Activated T-cell treated with anti-CD3 and anti-CD28 coated beads for 4 hours (primary cell): ENCODE measurements at places on chromosomes 16 and 17.
A peak's percentile ranks its signal among the peaks of the same experiment; 100 is the strongest.

DNA sequence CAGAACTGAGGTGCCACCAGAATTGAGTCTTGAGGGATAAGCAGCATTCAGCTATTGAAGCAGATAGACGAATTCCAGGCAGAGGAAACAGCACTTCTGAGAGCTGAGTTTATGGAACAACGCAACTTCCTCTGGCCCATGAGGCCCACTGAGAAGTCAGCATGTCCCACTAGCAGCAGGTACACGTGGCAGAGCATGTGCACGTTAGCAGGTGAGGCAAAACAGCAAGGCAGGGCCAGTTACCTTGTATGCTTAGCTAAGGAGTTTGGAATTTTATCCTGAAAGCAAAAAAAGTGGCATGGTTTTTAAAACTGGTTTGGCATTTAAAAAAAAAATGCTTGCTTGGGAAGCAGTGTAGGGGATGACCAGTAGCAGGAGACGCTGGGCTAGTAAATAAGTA is 305.6 kb downstream of the CPPED1 start:
- DNase-seq = no peak

- DNase-seq = no peak
Observed at GRCh38 chr17:49388290-49388640, 26.2 kb upstream of the ZNF652 start.

DNA sequence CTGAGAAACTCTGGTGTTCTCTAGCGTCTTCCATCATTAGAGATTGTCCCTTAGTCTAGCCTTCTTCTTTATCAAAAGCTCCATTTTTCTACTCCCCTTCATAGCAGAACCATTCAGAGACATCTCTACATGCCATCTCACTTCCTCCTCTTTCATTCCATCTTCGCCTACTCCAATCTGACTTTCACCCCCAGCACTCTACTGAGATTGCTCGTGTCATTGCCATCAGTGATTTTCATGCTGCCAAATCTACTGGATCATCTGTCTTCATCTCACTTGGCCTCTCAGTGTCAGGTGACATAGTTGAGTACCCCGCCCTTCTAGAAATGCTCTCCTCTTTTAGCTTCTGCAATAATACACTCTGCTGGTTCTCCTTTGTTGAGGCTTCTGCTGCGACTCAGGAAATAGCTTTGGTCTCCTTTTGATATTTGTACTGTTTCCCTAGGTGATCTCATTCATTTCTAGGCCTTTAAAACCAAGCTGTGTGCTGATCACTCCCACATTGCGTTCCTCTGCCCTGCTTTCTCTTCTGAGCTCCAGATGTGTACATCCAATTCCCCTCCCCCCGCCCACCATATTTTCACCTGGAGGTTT is 119.1 kb downstream of the FTO start:
- no peak for DNase-seq

DNA sequence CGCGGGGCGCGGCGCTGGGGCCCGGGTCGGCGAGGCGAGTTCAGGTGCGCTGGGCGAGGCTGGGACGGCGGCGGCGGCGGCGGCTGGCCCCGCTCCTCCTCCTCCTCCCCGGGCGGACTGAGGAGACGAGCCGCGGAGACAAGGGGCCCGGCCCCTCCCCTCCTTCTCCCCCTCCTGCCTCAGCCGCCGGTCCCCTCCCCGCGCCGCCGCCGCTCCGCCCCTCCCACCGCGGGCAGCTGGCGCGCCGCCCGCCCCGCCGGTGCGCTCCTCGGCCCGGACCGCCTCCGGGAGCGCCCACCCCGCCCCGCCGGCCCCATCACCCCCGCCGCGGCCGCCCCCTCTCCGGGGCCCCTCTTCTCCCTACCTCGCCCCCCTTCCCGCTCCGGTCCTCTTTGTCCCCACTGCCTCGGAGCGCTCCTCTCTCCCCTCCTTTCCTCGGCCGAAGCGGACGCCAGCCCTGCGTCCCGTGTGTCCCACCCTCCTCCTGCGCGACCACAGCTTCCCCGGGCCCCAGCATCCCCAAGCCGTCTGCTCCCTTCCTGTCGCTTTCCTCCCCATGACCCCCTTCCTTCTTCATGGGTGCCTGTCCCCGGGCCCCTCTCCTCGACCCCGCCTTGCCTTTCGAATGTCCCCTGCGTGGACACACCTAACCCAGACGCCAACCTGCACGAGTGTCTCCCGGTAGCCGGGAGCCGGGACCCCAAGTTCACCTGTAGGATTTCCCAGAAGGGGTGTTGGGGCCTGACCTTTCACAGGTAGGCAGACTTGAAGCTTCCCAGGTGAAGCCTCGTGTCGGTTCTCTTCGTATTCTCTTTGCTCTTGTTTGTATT is at the start of gene TOX3:
Gene TOX3, minus strand, starts transcription at position 140 of the 830 bp plus-strand sequence. CDS start 420 bp downstream, outside the sequence.
- no peak for DNase-seq

DNA sequence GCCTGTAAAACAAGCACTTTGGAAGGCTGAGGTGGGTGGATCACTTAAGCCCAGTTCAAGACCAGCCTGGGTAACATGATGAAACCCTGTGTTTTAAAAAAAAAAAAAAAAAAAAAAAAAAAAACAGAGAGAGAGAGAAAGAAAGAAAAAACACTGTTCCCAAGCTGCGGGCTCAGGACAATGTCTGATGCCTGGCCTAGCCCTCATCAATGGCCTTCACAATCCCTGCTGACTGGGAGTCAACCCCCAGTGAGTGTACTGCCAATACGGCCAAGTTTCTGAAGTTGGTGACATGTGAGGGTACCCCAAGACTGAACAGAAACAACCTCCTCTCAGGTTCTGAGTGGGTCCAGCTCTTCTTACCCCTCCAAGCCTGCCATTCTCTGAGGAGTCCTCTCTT is 116.5 kb downstream of the ZNF778 start:
- DNase-seq = no peak

GRCh38 chr16:3950343-3951193 is 70.1 kb upstream of the CREBBP start:
- no peak for DNase-seq

GRCh38 chr17:31085563-31085962 is 9.2 kb upstream of the NF1 start:
- DNase-seq = no peak

GRCh38 chr16:57810197-57811031 is 8.1 kb upstream of the KIFC3 start:
- peak; percentile 67 for DNase-seq

GRCh38 chr17:43398724-43399595 is at the start of gene ARL4D:
TSS of gene ARL4D (plus strand) at chr17:43398993. CDS start at chr17:43399733, 740 bp downstream.
- DNase-seq = peak; percentile 75
